ENCODE measurements at places on chromosomes 12 and 14.

- DNase-seq: no peak
Observed at GRCh38 chr14:32339188-32339587, 10.1 kb downstream of the AKAP6 start.

DNA sequence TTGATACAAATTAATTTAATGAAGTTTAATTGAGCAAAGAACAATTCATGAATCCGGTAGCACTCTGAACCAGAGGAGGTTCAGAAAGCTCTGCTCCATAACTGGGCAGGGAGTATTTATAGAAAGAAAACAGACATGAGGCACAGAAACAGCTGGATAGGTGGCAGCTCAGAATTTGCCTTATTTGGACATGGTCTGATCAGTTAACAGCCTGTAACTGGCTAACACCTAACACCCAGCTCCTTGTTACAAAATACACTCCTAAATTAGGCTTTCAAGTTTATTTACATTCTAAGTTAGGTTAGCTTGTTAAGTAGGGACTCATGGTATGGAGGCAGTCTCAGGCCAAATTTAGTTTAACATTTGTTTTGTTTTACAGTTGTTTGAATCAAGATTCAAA lies 67.8 kb upstream of the TMCC3 start:
- DNase-seq: no peak

- DNase-seq: no peak
Observed at GRCh38 chr12:67925077-67925476, 64.2 kb upstream of the IFNG-AS1 start.

DNA sequence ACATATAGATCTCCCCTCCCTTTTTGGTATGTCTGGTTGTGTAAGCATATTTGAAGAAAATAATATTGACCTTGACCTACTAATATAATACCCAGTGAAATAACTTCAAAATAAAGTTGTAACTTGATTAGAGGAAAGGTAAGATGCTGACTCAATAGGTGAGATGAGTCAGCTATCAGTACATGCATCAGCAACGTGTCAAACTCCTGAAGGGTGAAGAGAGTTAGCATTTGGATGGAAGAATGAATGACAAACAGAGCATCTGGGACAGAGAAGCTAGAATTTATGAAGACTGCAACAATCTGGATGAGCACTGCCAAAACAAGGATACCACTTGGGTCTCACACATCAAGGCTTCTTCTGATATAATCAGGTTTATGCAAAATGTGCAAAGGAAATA lies 74.9 kb downstream of the PPP2R5E start:
- DNase-seq: no peak

- DNase-seq: no peak
Observed at GRCh38 chr14:72883961-72884360, 9.9 kb downstream of the DPF3 start.

GRCh38 chr12:65125975-65126374 lies 4.9 kb upstream of the WIF1 start:
- DNase-seq: no peak

- no peak for DNase-seq
Observed at GRCh38 chr14:90406384-90406798, 9.6 kb downstream of the CALM1 start.

DNA sequence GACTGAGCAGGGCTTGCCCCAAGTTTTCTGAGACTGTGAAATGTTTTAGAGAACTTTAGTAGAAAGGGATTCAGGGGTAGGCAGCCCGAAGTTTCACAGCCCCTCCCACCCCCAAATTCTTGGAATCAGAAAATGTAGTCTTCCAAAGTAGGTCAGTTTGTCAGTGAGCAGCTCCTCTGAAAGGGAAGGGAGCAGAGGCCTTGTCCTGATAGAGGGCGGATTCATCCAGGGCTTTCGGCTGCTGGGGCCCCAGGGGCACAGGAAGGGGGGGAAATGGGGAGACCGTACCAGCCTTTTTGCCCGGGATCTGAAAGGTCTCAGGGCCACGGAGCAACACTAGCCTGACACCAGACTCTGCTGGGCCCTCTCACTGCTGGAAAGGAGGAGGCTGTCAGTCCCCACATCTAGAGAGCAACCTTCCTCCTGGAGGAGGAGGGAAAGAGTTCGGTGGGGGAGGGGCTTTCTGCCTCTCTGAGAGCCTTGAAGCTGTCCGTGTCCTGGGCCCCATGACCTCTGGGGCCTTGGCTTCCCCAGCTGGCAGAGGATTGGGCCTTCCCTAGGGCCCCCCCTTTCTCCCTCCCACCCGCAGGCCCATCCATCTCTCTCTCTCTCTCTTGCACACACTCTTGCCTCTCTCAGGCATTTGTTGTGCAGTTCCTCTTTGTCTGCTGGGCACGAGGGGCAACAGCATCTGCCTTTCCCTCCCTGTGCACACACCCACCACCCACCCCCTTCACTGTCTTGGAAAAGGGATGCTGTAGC lies at the start of gene IKZF4:
TSS of gene IKZF4 (plus strand) at position 621 of the 762 bp plus-strand sequence. CDS start 451 bp downstream, outside the sequence.
- DNase-seq: peak; percentile 61

DNA sequence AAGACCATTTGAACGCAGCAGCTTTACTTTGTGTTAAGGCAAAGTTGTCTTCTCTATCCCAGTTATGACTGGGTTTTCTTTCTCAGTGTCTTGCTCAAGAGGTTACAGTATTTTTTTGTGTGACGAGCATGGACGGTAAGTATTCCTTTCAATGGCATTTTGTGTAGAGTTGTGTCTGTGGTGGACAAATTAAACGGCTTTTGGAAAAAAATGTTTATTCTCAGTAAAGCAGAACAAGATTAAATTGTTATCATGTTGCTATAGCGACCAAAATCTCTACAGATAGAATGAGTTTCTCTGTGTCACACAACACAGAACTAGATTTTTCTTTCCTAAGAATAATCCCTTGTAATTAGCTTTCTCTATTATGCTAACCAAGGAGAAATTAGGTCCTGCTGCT lies 417.1 kb downstream of the AEBP2 start:
- no peak for DNase-seq

DNA sequence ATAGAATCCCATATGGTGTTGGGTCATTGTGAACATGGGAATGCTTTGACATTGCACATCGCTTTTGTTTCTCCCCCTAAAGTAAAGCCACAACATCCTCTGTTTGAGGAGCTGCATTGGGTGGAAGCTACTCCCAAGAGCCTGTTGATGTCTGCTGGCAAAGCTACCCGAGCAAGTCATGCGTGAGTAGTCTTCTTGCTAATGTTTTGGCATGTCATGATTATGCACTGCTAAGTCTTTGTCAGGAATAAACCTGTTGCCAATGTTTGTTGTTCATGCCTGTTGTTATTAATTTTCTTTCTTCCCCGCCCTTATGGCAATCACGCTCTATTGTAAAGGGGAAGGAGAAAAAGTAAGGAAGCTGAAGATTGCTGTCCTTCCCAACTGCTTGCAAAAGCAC lies 97.3 kb downstream of the EXOC5 start:
- DNase-seq: no peak

GRCh38 chr12:76236640-76237039 lies 111.6 kb downstream of the BBS10 start:
- no peak for DNase-seq

- DNase-seq: no peak
Observed at GRCh38 chr14:85221832-85222231, 308.1 kb upstream of the FLRT2 start.

- no peak for DNase-seq
Observed at GRCh38 chr12:51534216-51535074, 56.6 kb upstream of the SCN8A start.

DNA sequence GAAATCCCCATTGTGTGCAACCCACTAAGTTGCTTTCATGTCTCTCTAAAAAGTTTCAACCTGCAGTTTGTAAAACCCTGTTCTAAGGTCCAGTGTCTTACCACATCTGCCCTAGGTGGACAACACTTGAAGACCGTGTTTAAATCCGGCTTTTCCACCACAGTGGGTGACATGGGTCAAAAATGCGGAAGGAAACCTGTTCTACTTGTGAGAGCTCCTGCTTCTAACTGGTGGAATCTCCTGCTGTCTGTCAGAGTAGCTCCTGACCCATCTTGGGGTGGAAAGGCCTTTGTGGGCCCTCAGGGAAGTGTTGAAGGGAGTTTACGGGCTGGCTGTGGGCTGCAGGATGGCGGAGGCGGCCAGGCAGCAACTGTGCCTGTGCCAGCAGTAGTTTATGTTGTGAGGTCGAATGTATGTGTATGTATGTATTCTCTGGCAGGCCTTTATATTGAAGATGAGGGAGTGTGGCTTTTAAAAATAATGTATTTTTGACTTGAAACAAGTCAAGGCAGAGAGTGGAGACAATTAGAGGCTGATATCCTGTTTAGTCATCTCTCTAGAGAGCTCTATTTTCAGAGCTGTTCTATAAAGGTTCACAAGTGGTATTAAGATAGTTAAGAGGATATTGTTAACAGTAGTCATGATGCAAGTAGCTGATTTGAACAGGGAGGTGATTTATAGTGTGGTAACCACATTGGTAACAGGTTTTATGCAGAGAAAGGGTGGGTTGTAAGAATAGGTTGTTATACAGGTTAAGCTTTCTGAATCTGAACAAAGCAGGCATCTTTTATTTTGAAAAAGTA lies 67.0 kb downstream of the PRKCH start:
- DNase-seq: peak; percentile 52

DNA sequence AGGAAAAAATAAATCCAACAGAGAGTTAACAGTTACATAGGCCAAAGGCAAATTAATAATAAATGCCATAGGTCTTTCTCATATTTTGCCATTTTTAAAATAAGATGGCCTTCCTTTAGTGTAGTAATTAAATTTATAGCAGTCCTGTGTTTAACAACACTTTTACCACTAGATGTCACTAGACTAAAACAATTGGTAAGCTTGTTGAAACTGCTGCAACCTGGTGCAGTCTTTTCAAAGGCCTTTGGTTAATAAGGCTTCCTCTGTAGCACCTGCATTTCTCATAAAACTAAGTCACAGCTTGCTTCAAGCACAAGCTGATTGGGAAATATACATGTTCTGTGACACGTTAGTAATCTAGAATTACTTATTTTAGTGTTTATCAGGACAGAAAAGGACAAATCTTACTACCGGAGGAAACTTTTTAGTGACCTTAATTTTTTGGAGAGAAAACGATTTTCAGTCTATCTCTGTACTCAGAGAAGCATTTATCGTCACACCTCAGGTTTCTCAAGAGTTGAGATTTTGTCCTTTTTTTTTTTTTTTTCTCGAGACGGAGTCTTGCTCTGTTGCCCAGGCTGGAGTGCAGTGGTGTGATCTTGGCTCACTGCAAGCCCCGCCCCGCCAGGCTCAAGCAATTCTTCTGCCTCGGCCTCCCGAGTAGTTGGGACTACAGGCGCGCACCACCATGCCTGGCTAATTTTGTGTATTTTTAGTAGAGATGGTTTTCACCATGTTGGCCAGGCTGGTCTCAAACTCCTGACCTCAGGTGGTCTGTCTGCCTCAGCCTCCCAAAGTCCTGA lies 20.0 kb downstream of the BORCS5 start:
- peak; percentile 80 for DNase-seq

- DNase-seq: no peak
Observed at GRCh38 chr12:93056971-93057535, 128.0 kb upstream of the EEA1 start.

- DNase-seq: no peak
Observed at GRCh38 chr14:64119500-64119899, 174.7 kb downstream of the ESR2 start.

- DNase-seq: no peak
Observed at GRCh38 chr12:12646483-12647072, 34.9 kb downstream of the CREBL2 start.

DNA sequence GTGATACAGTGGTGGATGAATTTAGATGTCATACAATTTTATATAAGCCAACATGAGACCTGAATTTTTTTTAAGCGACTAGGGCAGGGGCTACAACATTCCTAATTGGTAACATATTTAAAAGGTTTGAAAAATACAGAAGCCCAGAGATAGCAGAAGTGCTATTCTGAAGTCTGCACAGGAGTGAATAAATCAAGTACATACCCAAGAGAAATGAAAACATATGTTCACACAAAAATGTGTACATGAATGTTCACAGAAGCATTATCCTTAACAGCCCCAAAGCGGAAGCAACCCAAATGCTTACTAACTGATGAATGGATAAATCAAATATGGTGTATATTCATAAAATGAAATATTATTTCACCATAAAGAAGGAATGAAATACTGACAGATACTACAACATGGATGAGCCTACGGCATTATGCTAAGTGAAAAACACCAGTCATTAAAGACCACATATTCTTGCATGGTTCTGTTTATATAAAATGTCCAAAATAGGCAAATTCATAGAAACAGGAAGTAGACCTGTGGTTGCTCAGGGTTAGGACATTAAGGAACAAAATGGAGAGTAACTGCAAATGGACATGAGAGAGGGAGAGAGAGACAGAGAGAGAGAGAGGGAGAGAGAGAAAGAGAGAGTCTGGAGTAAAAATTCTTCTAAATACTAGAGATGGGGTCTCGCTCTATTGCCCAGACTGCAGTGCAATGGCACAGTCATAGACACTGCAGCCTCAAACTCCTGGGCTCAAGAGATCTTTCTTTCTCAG lies 28.0 kb upstream of the GXYLT1 start:
- no peak for DNase-seq

- DNase-seq: no peak
Observed at GRCh38 chr12:27164330-27165040, 79.6 kb upstream of the STK38L start.

- DNase-seq: peak; percentile 82
Observed at GRCh38 chr12:46946137-46946536, 120.3 kb upstream of the SLC38A4 start.

- no peak for DNase-seq
Observed at GRCh38 chr12:41365653-41366171, 177.6 kb downstream of the PDZRN4 start.

DNA sequence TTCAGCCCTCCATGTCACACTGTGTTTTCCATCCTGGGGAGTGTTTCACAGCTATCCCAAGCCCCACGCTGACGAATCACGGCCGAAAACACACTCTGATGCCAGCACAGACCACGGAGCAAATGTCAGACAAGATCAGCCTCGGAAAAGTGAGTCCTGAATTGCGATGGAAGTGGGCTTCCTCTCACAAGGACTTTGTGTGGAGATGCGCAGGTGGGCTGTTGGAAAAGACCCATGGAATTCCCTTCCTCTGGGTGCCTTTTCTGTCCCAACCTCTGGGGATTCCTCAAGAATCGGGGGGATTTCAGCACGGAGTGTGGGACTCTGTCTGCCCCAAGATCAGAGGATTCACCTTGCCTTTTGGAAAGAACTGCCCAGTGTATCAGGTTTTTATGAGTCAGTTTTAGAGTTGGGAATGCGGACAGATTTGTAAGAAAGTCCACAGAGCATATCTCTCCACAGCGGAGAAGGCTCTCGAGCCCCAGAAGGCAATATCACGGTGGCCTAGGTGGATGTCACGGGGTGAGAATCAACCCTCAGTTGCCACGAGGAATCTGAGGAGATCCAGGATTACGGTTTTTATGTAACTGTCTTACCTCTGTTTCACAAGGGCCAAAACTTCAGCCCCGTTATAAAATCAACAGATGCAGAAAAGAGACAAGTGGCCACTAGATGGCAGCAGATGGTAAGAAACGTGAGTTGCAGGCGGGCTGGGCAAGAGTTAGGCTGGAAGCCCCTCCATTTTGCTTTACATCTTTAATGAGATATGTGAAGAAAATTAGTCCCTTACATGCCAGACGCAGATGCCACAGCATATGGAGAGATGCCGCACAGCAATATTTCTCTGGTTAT lies 201.9 kb downstream of the DAD1 start:
- DNase-seq: peak; percentile 43
